Tibial artery (tissue), 4 donors: ENCODE measurements at places on chromosomes 3 and 15.

DNA sequence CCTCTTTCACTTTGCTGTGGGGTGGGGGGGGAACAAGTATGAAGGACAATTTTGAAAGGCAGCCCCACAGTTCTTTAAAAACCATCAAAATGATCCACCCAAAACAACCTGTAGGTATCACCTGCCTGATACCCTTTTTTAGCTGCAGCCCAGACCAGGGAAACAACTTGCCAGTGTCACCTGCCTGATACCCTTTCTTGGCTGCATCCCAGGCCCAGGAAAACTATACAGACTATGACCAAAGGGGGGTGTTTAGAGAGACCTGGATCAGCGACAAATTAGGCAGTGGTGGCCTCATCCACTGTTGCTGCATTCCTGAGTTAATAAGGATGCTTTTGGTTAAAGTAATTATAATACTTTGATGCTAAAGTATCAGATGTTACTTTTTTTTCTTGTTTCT lies 122.0 kb downstream of the VPS13C start:
- no peak for DNase-seq

DNA sequence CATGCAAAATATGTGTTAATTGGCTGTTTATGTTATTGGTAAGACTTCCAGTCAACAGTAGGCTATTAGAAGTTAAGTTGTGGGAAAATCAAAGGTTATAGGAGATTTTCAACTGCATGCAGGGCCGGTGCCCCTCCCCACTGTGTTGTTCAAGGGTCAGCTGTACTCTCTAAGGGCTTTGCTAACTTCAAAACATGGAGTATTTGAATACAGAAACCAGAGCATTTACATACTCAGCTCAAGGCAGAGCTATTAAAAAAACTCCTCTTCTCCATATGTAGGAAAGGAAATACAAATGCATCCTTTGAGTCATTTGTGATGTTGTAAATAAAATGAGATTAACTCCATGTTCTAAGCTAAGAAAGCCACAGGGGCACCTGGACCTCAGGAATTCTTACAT lies 16.8 kb downstream of the IL17RB start:
- DNase-seq = no peak

- DNase-seq = no peak
Observed at GRCh38 chr3:103899328-103899727, 1464.5 kb downstream of the ZPLD1 start.

- no peak for DNase-seq
Observed at GRCh38 chr15:23567921-23568320, 2.4 kb downstream of the MKRN3 start.

DNA sequence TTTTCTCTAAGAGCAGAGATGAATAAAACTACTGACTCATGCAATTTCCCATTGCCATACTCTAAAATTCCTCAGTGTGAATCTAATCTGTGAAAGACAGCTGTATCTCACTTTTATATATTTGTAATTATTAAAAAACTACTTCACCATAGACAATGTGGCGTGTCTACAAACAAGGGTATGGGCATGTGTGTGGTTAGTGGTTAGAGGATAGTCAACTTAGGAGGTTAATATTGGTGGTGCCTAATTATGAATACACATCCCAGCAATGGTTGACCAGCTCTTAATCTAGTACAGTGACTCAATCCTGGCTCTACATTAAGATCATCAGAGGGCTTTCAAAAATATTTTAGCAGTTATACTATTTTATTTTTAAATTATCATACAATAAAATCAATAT lies 94.5 kb downstream of the GOLIM4 start:
- no peak for DNase-seq

DNA sequence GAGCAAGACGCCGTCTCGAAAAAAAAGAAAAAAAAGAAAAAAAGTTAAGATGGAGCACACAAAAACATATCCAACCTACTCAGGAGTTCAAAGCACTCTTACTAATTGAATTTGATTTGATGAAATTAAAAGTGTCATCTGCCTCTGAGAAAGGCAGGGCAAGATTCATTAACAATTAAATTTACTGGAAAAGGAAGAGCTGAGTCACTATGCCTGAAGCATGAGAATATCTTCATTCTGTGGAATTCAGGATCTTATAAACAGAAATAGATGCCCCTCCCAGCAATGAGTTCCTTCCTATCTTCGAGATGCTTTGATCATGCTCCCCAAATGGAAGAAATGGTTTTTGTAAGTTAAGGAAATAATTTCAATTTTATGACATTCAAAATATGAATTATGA lies 61.0 kb upstream of the ST3GAL6 start:
- no peak for DNase-seq

DNA sequence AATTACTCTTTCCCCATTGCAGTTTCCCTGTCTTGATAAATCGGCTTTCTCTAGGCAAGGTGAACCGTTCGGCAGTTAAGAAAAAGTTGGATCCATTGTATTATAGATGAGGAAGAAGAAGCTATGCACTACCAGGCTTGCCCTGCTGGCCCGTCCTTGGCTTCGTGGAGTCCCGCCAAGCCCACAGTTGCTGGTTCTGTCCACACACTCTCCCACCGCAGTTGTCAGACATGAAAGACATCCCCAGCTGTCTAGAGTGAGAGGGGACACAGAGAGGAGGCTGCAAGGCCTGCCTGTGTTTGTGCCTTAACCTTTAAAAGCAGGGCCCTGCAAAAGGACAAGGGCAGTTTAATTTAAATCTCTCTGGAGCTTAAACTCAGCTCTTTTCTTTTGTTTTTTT lies 47.2 kb upstream of the PLCL2 start:
- no peak for DNase-seq
